ENCODE measurements at places on chromosomes 1 and 21.
A peak's percentile ranks its signal among the peaks of the same experiment; 100 is the strongest.

- no peak for DNase-seq
Observed at GRCh38 chr1:18161690-18162089, 54.1 kb downstream of the IGSF21 start.

- peak; percentile 15 for DNase-seq
Observed at GRCh38 chr21:41768437-41769042, 1.7 kb upstream of the RIPK4 start.

GRCh38 chr1:16984717-16985116 lies 4.3 kb upstream of the MFAP2 start:
- DNase-seq = peak; percentile 4

DNA sequence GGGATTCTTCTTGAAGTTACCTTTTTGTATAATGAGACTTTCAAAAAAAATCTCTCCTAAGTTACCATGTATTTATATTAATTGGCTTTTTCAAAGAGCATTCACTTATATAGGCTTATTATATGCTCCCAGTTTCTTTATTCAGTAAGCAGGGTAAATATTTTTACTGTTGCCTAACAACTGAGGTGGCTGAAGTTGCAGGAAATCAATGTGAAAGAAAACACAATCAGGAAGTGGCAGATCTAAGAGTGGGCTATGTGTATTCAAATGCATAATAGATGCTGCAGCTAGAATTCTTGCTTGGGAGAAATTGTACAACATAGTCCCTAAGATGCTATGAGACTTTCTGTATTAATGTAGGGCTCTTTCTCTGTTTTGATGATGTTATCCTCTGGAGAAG lies 606.9 kb downstream of the NUF2 start:
- no peak for DNase-seq

- DNase-seq = no peak
Observed at GRCh38 chr1:201676641-201677040, 137.7 kb downstream of the NAV1 start.

DNA sequence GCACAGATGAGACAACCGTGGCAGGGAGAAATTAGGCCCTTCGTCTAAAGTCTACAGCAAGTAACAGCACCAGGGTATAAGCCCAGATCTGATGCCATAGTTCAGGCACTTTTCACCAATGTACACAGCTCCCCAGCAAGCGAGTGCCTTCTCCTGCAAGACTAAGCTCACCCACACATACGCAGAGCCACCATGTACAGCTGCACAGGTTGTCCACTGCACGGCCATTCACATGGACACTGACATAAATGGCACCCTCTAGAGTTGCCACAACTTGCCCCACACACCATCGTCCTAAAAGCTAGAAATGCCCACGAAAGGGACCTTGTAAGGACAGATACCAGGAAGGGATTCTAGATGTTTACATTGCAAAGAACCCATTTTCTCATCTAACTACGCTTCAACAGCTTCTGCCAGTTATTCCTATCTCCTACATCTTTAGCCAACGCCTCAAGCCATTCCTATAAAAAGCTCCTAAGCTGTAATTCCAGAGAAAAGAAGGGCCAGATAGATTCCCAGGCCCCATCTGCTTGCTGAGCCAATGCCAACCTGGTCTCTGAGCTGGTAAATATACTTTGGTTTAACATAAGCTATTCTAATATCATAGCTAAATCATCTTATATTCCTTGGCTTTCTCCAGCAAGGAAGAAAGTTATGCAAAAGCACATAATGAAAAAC lies 174.0 kb upstream of the KAZN start:
- DNase-seq = no peak

DNA sequence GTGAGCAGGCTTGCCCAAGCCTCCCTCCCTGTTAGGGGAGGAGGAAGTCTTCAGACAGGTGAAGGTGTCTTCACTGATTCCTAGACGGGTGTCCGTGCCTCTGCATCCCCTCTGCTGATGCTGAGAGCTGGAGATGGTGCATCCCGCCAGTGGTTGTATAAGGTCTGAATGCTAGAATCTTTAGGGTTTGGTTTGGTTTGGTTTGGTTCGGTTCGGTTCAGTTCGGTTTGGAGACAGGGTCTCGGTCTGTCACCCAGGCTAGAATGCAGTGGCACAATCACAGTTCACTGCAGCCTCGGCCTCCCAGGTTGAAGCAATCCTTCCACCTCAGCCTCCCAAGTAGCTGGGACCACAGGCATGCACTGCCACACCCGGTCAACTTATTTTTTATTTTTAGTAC lies 153.6 kb downstream of the PGBD5 start:
- DNase-seq = no peak

GRCh38 chr1:157920748-157921147 lies 72.7 kb upstream of the KIRREL1 start:
- DNase-seq = no peak

- DNase-seq = no peak
Observed at GRCh38 chr1:94611681-94612475, 70.3 kb upstream of the F3 start.

DNA sequence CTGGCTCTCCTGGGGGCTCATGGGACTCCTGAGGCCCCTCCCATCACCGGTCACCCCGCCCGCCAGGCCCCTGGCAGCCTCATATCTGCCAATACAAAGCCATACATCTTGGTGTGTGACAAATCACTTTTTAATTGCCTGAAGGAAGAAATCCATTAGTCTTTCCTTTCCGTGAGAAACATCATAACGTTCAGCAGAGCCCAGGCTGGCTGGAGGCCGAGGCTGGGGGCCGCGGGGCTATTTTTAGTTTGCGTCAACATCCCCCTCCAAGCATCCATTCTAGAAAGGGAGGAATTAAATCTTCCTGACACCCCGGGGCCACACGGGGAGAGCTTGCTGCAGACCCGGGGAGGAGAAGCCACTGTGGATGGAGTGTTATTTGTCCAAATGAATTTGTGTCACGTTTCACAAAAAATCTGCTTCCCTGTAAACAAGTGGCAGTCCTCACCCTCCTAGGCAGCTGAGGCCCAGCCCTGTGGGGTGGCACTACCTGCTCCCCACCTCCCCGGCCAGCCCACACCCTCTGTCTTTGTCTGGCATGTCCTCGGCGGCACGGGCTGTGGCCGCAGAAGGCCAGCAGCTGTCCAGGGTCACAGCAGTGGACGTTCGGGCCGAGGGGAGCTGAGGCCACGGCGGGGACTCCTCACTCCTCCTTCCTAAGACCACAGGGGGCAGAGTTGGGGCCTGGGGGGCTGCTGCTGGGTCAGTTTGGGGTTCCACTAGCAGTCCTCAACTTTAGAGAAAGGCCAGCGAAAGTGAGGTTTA lies 236.9 kb upstream of the VAMP3 start:
- DNase-seq = no peak

- no peak for DNase-seq
Observed at GRCh38 chr1:6815726-6816125, 30.5 kb downstream of the CAMTA1 start.

- no peak for DNase-seq
Observed at GRCh38 chr1:38558500-38559445, 300.8 kb downstream of the RRAGC start.

DNA sequence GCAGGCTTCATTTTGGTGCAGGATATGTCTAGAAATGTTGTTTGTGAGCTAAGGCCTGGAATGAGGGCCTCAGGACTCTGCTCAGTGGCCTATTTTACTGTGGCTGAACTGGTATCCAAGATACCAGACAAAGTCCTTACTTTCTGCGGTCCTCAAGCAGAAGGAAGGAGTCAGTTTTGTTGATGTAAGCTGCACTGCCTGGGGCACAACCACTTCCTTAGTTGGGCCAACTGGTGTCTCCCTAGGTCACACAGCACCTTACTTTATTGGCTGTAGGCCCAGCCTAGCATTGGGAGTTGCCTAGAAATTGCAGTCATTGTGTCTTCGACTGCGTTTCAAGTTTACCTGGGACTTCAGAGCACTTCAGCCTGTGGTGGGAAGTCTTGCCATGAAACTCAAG lies 1322.7 kb downstream of the AMY1C start:
- no peak for DNase-seq

- DNase-seq = peak; percentile 53
Observed at GRCh38 chr1:213070406-213070805, 19.4 kb downstream of the RPS6KC1 start.

- DNase-seq = peak; percentile 56
Observed at GRCh38 chr1:195915826-195916225, 692.4 kb downstream of the KCNT2 start.

DNA sequence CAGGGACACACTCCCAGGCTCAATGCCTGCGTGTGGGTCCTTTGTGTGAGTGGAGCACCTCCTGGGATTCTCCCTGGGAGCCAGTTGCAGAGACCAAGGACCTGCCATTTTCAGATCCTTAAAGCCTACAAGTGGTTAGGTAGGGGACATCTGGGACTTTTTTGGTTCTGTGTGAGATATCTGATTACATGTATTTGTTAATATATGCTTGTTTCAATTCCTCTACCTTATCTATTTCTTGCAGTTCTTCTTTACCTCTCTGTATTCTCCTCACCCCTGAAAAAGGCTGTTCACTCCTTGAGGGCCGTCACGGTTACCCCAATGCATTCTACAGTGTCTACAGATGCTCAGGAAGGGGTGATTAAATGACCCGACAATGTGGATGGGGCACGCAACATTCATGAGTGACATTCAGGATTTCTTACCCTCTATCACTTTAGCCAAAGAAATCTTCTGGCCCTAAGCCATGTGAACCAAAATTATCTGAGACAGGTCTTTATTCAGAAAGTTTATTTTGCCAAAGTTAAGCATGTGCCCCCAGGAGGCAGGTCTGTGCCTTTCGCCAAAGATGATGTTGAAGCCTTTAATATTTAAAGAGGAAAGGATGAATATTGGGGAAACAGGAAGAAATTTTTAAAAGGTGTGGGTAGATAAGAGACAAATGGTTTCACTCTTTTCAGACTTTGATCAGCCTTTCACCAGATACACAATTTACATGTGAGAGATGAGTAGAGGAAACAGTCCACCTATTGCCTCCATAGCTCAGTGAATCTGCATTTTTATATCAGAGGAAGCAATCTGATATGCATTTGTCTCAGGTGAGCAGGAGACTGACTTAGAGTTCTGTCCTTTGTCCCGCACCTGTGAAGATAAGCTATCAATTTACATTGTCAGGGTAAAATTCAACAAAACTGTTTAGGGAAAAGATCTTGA lies 44.6 kb upstream of the MPZL1 start:
- DNase-seq = no peak
